ENCODE measurements at places on chromosomes 3 and 15.

GRCh38 chr3:32307591-32307990, 69.1 kb downstream of the CMTM8 start:
- no peak for DNase-seq

DNA sequence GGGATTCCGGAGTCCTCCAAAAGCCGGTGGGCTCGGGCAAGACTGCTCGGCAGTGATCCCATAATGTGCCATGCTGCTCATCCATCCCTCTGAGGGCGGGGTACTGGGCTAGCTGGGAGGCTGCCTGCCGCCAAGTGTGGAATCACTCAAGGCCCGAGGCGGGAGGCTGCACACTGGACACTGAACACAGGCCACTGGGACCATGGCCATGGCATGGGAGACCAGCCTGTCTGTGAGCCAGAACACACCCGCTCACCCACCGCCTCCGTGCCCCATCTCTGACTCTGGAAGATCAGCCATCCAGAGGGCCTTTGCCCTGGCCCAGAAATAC, 1.4 kb downstream of the C3orf22 start:
- DNase-seq, result no peak

GRCh38 chr3:128312271-128312670, 154.4 kb downstream of the DNAJB8 start:
- no peak for DNase-seq

- no peak for DNase-seq
These were observed 575.8 kb upstream of the TBL1XR1 start for GRCh38 chr3:177772908-177773557.

DNA sequence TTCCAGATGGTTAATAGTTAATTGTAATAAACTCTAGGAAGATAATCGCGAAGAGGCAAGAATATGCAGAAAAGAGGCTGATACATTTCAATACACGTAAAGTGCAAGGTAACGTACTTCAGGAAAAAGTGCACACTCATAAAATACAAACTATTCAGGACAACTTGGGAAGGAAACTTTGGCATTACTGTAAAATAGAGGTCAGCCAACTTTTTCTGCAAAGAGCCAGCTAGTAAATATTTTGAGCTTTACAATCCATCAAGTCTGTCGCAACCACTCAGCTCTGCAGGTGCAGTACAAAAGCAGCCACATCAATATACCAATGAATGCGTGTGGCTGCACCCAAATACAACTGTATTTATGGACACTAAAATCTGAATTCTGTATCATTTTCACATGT, 51.6 kb upstream of the THUMPD3 start:
- no peak for DNase-seq

DNA sequence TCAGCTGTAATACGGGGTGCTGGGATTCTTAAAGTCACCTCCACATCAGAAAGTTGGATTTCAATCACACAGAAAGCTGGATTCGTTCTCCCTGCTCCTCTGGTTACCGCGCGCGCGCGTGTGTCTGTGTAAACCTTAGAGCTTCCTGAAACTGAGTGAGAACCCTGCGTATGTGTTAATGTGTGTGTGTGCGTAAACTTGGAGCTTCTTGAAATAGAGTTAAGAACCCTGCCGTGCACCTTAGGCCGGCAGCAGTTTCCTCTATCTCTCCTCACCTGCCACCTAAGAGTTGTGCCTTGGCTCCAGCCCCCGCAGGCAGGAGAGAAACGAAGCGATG, 531 bp downstream of the LZTFL1 start:
- no peak for DNase-seq

DNA sequence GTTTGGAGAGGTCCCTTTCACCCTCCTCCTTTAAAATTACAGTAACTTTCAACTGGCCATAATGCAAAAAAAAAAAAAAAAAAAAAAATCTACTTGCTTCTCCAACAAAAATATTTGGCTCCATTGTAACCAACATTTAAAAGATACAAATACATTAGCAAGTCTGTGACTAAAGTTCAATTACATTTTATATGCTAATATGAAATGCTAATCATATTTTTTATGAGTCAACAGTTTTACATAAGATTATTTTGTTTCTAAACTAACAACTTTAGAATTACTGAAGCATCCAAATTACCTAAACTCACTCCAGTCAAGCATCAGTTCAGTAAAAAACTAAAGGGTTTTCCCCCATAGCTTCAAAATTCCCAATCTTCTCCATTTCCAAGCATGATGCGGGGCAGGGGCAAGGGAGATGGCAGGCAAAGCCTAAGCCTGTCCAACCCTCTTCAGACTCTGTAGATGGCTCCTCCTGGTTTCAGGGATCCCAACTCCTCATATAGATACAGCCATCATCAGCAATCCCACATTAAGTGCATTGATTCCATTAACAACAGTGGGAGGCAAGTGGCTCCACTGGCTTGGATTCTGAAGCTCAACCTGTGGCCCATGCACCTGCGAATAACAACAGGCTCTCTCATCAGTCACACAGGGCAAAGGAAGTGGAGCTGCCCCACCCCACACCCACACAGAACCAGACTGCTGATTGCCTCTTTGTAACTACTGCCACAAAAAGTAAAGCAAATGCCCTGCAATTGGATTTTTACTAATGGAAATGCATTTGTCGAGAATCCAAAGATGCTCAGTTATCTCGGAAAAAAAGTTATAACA, 15.0 kb downstream of the SFMBT1 start:
- DNase-seq, result peak; percentile 8

DNA sequence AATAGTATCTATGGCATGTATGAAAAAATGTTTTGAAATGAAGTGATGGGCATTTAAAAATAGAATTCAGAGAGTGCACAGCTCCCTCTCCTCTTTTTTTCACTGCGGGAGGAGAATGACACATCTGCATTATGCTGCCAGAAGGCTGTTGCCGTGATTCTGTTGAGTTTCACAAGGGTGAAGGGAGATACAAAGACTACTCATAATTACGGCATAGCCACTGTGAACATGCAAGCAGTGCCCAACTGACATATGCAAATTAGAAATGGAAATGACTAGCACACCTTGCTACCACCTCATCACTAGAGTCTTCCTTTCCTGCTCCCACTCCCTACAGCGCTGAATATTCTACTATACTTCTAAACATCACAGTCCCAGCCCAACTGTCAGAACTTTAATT, 20.1 kb downstream of the IFT57 start:
- DNase-seq, result no peak

- DNase-seq, result no peak
These were observed 530.0 kb downstream of the MECOM start for GRCh38 chr3:169133178-169134161.

DNA sequence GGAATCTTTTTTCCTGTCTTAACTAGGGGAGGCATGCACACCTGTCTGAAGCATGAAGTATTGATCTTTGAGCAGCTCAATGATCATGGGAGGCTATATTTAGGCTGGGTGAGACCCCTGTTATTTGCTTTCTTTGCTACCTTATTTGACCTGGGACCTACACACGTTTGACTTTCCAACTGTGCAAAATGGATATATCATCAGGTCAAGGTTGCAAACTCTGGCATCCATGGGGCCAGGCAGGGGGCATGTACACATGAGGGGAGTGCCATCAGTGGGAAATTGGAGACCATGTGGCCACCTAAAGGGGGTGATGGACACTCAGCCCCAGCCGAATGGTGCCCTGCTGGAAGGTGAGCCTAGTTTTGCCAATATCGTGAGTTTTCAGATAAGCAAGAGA, 174.2 kb downstream of the FEZF2 start:
- no peak for DNase-seq

DNA sequence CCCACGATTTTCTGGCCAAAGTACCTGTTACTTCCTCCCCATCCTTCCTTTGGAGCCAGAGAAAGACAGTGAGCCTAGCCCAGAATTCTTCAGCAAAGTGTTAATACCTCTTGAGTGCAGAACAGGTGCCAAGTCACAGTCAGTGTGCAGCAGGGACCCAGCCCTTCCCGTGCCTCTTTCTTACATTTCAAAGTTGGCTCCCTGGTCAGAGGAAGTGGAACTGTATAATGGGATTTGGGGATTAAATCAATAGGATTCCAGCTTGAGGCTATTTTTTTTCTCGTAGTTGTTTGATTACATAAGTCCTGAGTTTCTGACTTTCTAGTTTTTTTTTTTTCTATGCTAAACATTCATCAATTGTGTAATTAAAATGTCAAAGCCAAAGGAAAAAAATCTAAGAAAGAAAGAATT, 52.6 kb upstream of the ABHD10 start:
- no peak for DNase-seq

- no peak for DNase-seq
These were observed 250.3 kb downstream of the POLQ start for GRCh38 chr3:121295452-121295851.

DNA sequence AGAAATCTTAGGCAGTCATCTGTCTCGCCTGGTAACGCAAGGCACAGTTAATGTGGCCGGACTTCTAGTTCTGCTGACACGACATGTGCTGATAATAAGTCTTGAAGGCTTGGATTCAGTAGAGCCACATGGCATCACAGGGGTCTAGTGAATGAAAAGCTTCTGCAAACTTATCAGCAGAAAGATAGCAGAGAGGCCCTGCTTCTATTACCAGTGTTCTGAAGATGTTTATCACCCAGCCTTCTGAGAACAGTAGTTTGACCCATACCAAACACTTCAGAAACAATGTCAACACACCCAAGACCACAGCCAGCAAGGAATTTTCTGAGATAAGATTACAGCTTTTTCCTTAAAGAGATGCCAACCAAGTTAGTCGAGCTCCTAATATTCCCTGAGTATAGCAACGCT, 102.7 kb upstream of the UMPS start:
- no peak for DNase-seq

- DNase-seq, result no peak
These were observed 78.9 kb downstream of the FAM81A start for GRCh38 chr15:59516655-59517461.

GRCh38 chr3:32403663-32404062, 12.0 kb downstream of the CMTM7 start:
- DNase-seq, result no peak

GRCh38 chr3:72109327-72110259, 324.6 kb upstream of the PROK2 start:
- DNase-seq, result no peak

DNA sequence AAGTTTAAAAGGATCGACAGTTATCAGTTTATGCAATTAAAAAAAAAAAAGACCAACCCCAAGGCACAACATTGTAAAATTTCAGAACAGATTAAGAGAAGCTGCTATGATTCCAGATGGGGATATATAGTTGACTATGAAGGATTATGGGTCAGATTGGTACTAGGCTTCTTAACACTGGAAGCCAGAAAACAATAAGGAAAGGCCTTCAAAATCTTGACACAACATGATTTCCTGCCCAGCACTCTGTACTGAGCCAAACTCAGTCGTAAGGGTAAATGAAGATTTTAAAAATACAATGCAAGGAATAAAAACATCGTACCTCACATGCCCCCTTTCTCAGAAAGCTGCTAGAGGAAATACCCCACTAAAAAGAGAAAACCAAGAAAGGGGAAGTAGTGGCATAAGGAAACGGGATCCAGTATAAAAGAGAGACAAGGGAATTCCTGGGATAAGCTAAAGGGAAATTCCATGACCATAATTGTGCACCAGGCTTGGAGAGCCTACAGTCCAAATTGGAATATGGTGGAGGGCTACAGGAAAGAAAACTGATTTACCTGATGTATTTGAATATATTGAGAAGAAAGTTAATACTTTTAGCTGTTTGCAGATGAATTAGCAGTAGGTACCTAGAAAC, 27.9 kb downstream of the PIAS1 start:
- DNase-seq, result no peak

DNA sequence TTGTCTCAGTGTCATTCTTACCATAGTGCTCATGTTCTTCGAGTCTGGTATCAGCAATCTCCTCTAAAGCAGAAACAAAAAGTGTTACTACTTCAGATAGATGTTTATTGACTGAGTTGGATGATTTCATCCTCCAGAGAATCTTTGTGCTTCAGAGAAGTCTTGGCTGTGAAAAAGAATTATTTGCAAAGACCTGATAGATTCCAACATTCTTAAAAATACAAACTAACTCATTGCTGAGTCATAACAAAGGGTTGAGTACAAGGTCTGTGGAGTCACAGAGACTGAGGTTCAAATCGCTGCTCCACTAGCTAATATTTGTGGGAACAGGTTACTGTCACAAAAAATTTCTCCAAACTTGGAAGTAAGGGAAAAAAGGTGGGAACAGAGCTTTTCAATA, 9.0 kb upstream of the STRIT1 start:
- no peak for DNase-seq

GRCh38 chr3:62143843-62144450, 229.4 kb downstream of the FEZF2 start:
- no peak for DNase-seq

GRCh38 chr3:159821736-159822135, 166.9 kb upstream of the IL12A start:
- no peak for DNase-seq

DNA sequence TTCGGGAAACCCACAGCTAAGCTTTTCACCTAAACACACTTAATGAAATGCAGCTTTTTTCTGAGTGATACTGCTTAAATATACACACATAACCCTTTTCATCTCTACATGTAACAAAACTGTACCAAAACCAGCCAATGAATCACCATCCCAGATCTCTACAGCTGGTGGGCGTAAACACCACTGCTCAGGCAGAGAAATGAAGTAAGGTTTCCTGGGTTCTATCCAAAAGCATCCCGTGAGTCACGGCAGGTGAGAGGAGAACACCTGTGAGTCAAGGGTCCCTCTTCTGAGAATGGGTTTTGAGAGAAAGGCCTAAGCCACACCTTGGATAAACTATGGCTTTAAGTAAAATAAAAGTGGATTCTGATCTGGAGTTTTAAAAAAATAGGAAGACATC, 2.6 kb downstream of the CLDN1 start:
- DNase-seq, result no peak

- DNase-seq, result no peak
These were observed 296.7 kb downstream of the CHST2 start for GRCh38 chr3:143416229-143416628.

DNA sequence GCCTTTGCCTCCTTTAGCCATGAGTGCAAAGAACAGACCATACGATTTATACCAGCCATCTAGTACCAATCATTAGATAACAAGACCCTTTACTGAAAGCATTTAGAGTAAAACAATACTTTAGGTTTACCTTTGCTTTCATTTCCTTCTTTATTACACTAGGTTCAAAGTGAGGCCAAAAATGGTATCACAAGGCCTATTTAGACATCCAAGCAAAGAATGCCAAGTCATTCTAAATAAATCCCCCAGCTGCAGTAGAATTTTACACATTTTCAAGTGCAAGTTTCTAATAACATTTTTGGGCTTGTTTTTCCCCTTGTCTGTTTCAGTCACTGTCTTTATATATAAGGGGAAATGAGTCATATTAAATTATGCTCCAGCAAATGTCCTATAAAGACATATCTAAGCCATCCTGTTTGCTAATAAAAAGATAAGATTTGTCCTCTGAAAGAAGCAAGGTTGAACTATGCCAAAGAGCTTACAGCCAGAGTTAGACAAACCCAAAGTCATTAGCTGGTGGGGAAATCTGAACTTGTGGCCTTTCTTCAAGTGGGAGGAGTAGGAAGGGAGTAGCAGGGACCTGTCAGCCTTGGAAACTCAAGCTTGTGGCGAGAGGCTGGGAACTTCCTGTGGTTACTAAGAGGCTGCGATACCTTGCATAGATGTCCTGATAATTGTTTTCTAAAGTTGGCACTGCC, 232.7 kb downstream of the MECOM start:
- no peak for DNase-seq

All from stimulated activated CD8-positive, alpha-beta memory T cell treated with anti-CD3 and anti-CD28 coated beads, Interleukin-7, amount 100 ng/mL, for 1 hour (primary cell).